Central memory CD4-positive, alpha-beta T cell (primary cell): ENCODE measurements at places on chromosomes 11 and 22.

DNA sequence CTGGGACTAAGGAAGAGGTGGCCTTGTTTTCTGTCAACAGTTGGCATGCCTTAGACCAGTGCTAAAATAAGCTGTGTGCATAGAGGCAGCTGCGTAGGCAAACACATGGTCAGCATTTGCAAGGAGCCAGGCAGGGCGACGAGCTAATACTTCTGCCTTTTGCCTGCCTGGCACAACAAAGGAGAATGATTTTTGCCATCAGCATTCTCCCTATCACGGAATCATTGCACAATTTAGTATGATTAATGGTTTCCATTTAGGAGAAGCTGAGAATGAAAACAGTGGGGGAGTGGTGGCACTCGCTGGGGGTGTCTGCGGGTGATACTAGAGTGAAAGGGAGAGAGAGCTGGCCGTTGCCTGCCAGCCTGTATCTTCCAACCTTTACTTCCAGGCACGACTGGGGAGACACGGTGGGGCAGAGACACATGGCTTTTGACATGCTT, 336.0 kb downstream of the CADM1 start:
- no peak for DNase-seq

DNA sequence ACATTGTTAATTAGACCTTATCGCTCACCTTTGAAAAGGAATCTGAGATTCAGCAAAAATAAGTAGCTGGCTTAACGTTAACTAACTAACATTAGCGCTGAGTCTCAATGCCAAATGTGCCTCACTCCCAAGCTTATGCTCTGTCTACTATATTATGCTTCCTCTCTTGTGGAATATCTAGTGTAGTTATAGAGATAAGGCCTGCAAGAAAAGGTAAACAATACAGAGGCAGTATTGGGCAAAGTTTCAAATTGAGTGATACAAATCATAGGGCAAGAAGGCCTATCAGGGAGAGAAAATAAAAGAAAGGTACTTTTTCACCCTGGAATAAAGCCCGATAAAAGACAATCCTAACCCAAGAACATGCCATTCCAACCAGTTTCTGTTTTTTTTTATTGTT, 61.6 kb upstream of the SLC17A6 start:
- DNase-seq = no peak

DNA sequence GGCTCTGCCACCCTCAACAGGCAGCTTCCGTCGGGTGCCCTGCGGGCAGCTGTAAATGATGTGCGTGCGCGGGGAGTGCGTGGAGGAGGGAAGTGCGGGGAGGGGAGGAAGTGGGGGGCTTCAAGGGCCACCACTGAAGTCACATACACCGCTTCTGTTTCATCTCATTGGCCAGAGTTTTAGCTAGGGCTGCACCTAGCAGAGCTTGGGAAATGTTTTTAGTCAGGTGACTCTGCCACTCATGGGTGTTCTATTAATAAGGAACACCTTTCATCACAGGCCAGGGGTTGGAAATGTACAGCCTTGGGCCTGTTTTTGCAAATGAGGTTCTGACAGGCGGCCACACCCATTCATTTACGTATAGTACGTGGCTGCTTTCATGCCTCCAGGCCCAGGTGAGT, 14.6 kb downstream of the FAM118A start:
- no peak for DNase-seq

DNA sequence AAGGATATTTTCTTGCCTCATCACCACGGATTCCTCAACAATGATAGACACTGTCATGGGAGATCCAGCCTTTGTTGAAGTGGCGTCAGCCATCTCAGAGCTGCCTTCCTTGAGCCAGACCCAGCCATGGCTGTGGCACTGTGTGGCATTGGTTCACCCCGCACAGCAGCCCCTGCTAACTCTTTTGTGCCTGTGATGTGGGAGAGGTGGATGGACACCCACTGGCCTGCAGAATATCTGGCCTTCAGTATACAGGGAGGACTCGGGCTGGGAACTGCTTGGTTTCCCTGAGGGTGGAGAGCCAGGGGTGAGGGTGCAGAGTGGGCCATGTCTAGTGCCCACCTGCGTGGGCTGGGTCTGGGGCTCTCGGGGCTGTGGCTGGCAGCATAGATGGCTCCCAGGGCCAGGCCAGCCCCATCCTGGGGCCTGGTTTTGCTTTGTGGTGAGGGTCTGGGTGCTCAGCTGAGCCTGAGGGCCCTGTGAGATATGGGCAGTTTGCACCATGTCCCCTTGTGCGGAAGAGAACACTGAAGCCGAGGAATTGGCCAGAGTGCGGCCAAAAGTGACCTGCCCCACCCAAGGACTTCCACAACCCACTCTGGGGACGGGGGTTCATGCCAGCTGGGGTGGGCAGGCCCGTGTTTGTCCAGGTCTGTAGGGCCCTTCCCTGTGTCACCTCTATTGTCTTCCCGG, 6.1 kb downstream of the CLDN5 start:
- no peak for DNase-seq

DNA sequence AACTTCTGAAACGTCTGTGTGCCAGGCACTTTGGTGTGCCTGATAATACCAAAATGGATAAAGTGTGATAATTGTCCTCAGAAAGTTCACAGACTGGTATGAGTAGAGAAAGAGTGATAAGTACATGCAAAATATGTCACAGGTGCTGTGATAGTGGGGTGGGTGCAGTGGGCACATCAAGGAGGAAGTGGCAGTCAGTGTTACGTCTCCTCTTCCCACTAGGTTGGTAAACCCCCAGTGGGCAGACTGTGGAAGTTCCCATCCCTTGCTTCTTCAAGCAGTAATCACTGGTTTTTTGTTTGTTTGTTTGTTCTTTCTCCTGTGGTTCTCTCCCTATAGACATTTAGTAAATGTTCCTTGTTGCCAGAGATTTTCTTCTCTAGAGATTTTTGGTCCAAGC, 5.4 kb downstream of the RNF121 start:
- no peak for DNase-seq

GRCh38 chr22:27591060-27591459, 210.5 kb downstream of the MN1 start:
- DNase-seq = no peak

DNA sequence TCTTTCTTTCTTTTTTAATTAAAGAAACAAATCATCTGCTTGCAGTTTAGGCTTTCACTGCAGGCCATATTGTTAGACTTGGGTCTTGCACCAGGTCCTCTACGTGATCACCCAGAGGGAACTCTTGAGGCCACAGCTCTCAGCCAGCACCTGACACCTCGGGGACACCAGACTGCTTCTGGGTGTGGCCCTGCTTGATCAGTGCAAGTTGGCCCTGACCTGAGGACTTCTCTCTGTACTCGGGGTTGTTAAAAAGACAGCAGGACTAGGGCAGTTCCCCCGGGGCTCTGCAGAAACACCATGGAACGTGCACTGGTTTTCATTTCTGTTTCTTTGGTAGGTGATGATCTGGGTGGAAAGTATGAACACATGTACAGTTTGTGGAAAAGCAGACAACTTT, 51.2 kb upstream of the MYO18B start:
- DNase-seq = no peak
